ENCODE measurements at places on chromosomes 12 and 14.
A peak's percentile ranks its signal among the peaks of the same experiment; 100 is the strongest.

- DNase-seq, result no peak
Observed at GRCh38 chr12:31524791-31525495, 66.0 kb downstream of the DENND5B start.

- no peak for DNase-seq
Observed at GRCh38 chr14:86540636-86541247, 1010.8 kb downstream of the FLRT2 start.

DNA sequence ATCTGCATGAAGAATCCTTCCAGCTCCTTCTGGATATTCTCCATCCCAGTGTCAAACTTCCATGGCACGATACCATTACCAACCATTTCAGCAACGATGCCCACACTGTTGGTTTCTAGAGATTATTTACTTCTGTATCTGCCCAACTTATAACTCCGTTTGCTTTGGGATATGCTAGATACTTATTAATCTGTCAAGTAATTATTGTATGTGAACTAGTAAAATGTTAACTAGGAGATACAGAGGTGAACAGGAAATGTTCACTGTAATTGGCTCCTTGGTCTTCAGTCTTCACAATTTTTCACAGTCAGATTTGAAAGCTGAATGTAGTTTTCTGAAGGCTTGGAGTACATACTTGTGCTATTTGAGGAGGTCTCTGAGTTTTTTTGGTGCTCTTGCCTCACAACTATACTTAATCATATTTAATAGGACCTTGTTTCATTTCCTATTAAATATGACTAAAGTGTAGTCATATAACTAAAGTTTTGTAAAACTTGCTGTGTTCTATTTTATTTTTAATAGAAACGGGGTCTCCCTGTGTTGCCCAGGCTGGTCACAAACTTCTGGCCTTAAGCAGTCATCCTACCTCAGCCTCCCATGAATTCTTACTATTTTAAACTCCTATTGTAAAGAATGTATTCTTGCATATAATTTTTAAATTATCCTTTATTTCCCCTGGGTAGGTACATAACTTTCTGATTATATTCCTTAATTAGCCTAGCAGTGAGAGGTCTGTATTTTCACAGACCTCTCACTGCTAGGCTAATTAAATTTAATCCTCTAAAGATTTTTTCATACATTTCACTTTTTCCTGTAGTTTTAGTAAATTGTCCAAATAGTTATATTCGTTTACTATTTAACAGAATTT is 79.7 kb downstream of the FGD4 start:
- DNase-seq, result no peak

GRCh38 chr14:102246071-102246470 is 58.9 kb downstream of the MOK start:
- DNase-seq, result no peak

DNA sequence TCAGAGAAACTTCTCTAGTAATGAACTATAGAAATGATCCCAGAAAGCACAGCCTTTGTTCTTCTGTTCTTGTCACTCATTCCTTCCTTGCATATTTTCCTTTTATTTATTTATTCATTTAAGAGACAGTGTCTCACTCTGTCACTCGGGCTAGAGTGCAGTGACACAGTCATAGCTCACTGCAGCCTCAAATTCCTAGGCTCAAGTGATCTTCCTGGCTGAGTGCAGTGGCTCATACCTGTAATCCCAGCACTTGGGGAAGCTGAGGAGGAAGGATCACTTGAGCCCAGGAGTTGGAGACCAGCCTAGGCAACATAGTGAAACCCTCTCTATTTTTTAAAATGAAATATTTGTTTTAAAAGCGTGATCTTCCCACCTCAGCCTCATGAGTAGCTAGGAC is 11.5 kb downstream of the TECPR2 start:
- no peak for DNase-seq

DNA sequence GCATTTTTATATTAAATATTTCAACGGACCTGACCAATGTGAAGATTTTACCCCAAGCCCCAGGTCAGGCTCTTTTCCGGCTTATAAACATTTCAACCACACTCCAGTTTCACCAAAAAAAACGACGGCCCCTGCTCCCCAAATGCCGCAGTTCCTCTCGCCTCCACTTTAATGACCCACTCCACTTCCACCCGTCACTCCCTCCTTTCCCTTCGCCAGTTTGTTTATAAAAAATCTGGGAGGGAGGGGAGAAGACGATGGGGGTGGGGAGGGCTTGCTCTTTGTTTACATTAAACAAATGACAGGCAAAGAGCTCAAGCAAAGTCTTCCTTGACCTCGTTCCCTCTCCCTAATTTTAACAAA is 5.4 kb downstream of the SIX6 start:
- no peak for DNase-seq

- no peak for DNase-seq
Observed at GRCh38 chr12:116092776-116093175, 184.7 kb downstream of the MED13L start.

DNA sequence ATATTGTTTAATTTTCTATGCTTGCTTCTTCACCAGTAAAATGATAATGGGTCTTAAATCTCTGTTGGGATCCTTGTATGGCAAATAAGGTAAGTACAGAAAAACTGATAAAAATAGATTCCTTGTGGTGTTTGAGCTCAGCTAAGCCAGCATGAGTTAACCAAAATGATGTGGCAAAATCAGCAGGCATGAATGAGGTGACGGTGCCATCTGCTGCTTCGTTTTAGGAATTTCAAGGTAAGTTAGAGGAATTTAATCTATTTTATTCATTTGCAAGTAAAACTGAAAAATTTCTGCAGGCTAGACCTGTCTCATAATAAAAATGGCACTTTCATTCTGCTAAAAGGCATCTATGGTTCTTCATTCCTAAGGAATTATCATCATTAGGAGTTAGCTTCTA is 10.0 kb upstream of the CLEC7A start:
- peak; percentile 61 for DNase-seq

DNA sequence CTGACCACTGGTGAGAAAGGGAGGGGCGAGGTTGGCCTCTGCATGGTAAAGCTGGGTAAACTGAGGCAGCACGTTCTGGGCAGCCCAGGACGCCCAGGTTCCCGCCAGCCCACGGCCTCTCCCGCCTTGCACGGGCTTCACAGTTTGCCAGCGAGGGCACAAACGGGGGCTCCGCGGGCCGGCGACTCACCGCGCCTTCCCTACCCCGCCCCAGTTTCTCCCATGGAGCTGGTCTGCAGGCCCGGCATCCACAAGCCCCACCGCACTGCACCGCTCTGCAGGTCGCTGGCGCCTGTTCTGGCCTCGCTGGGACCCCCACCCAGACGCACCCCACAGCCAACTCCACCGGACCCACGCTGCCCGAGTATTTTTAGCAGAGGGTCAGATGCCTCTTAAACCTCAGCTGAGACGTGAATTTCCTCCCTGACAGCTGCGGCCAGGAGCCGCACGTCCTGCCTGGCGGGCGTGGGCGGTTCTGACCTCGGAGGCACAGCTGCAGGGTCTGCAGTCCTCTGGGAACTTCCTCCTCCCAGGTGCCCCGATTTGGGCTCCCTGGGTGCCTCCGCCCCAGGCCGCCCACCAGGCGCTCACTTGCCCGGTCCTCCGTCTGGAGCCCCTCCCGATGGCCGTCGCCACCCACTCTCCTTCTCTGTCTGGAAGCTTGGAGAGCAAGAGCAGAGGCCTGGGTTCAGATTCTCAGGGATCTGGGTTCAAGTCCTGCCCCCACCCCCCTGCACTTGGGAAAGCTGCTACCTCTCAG is 29.5 kb upstream of the INF2 start:
- no peak for DNase-seq

DNA sequence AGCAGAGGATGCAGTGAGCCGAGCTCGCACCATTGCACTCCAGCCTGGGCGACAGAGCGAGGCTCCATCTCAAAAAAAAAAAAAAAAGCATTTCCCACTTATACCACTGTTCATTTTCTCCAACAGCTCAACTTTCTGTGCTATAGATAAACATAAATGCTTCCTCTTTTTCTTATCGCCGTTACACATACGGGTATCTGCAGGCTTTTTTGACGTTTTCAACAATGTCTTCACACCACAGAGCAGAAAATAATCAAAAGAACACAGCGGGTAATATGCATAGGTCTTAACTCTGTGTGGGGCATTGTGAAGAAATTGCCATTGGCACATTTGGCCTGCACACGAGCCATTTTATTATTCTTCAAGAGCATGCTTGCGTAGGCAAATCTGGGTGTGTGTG is 86.4 kb downstream of the CAPZA3 start:
- DNase-seq, result no peak

DNA sequence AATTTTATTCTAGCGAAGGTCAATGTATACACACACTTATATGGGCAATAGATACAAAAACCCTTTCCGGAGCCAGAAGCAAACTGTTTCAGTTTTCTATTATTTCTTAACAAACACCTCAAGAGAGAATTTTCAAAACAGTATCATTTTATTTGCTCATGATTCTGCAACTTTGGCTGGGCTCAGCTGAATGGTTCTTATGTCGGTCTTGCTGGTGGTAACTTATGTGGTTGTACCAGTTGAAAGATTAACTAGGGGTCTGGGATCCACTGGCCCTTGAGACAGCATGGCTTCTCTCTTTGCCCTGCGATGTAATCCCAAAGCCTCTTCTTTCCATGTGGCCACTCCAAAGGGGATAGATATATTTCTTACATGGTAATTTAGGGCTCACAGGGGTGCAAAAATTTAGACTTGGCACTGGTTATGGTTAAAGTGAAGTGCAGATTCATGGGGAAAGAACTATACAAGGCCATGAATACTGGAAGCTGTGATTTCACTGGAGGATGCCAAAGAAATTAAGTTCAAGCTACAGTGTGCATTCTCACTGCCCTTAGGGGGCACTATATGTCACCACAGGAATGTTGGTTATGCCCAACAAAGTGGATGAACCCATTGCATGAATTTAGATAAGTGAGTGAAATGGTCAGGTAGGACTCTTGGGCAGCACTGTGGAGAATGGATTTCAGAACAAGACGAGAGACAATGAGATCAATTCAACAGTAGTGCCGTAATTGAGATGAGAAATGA is 94.3 kb upstream of the NAV3 start:
- no peak for DNase-seq

DNA sequence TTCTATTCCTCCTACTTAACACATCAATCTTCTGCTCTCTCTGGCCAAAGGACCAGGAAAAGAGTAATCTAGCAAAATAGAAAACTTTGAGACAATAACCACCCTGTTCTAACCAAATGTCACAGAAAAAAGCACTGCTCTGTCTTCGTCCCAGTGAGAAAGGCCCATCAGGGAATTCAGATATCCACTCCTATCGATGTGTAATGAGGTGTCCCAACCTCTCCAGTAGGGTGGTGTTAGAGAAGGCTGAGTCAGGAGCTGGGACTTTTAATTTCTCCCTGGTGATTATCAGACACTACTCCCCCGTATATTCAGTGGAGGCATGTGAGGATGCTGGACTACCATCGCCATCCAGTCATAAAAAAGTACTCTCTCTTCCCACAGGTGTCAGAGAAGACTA is 130.3 kb downstream of the TMTC3 start:
- DNase-seq, result no peak

DNA sequence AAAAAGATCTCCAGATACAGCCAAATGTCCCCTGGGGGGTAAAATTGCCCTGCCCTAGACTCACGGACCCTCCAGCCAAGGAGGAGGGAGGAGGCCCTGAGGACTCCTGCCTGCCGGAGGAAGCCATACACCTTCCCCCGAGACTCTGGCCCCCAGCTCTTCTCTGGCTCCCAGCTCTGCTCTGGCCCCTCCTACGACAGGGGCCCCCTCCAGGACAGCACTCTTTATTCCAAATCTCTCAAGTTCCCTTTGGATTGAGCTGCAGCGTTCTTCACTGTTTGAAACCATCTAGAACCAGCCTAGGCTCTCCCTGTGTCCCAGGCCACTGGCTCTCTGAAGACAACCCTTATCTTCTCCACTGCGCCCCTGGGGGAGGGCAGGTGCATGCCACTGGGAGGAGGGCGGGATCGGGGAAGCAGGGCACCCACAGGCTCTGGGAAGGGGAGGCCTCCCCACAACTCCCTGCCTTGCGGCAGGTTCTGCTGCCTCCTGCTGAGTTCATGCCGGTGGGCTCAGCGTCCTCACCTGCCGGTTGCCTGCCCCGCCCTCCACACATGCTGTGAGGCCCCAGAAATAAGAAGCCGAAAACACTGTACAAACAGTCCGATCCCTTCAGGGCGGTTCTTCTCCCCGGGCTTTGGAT is 112.7 kb downstream of the DICER1 start:
- DNase-seq, result no peak

- DNase-seq, result peak; percentile 36
Observed at GRCh38 chr12:14845350-14845750, 2.0 kb upstream of the ART4 start.

- no peak for DNase-seq
Observed at GRCh38 chr12:65858831-65859230, 34.5 kb downstream of the HMGA2 start.

- no peak for DNase-seq
Observed at GRCh38 chr12:93706387-93706786, 29.2 kb downstream of the CRADD start.

GRCh38 chr12:47757840-47758583 is 668 bp downstream of the RAPGEF3 start:
- no peak for DNase-seq

GRCh38 chr12:105524961-105525360 is 194.5 kb downstream of the C12orf75 start:
- no peak for DNase-seq

DNA sequence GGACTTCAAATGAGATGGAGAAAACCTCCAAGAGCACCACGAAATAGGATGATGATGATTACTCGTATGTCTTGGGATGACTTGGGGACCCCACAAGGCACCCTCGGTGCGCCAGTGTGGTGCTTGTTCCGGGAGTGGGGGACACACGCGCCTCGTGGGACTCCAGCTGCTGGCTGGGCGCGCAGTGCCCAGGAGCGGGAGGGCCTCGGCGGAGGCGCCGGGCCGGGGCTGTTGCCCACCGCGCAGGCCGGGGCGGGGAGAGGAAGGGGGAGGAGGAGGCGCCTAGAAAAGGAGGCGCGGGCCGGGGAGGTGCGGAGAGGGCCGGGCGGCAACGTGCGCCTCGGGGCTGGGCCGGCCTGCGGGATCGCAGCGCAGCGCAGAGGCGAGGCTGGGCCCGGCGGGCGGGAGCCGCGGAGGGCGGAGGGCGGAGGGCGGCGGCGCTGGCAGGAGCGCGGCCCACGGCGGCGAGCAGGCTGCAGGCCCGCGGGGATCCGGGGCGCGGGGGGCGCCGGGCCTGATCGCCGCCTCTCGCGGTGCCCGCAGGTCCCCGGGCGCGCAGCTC is at the start of gene RFLNA:
RFLNA (plus strand) TSS at position 314 of the 562 bp plus-strand sequence. CDS start 337 bp downstream, outside the sequence.
- no peak for DNase-seq

- no peak for DNase-seq
Observed at GRCh38 chr14:86333493-86333892, 803.5 kb downstream of the FLRT2 start.

DNA sequence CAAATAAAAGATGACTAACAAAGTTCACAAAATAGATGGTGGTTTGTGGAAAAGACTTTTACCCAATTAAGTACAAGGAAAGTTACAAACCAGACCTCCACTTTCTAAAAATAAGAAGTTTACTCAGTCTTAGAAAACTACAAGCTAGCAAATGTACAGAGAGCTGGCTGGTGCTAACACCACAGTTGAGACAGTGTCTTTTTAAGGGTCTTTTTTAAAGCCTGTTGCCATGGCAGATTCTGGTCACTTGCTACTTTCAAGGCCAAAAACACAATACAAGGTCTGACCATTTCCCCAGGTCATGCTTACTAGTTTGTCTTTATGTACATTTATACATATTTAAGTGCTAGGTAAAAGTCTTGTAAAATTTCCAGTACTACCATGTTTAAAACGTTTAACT is 2.4 kb downstream of the BTG1 start:
- no peak for DNase-seq
